ENCODE measurements at places on chromosomes 2 and 18.

- no peak for DNase-seq
Observed at GRCh38 chr2:136214307-136215200, 96.6 kb upstream of the CXCR4 start.

GRCh38 chr2:209526561-209526960 is 102.7 kb downstream of the MAP2 start:
- DNase-seq = no peak

GRCh38 chr2:124975224-124975623 is 950.1 kb downstream of the CNTNAP5 start:
- DNase-seq = no peak

GRCh38 chr2:47867205-47867604 is 39.1 kb downstream of the FBXO11 start:
- peak; percentile 50 for DNase-seq

DNA sequence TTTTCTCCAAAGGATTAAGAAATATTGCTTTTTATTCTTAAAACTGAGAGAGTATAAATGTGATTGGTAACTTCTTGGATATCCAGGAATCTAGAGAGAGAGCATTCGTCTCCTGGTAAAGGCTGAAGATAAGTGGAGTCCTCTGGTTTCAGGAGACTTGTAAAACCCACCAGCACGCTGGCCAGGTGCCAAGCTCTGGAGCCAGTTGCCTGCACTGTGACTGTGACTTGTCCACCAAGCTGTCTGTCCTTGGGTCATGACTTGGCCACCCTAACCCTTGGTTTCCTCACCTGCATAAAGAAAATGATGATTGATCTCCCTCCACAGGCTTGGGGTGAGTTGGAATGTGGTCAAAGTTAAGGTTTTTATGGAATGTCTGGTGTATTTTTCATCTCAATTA is 185.4 kb upstream of the NCKAP5 start:
- no peak for DNase-seq

DNA sequence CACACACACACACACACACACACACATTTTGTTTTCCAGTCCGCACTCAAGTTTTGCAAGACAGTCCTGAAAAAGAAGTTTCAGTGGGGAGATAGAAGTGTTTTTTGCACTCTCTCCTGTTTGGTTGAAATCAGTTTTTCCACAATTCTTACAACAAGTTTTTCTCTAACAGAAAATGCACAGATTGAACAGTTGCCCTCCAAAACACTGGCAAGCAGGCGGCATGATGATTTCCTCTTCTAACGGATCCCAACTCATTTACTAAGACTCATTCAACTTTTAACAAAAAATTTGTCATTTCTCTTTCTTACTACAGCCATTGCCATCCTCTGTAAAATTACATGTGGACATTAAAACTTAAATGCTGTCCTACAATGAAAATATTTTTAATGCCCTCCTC is 117.6 kb upstream of the DTNA start:
- DNase-seq = no peak

GRCh38 chr2:203651621-203652020 is 54.8 kb upstream of the CD28 start:
- DNase-seq = no peak

- DNase-seq = peak; percentile 45
Observed at GRCh38 chr2:187586011-187586641, 31.9 kb upstream of the TFPI start.

- peak; percentile 80 for DNase-seq
Observed at GRCh38 chr18:48997985-48998831, 47.4 kb upstream of the SMAD7 start.

DNA sequence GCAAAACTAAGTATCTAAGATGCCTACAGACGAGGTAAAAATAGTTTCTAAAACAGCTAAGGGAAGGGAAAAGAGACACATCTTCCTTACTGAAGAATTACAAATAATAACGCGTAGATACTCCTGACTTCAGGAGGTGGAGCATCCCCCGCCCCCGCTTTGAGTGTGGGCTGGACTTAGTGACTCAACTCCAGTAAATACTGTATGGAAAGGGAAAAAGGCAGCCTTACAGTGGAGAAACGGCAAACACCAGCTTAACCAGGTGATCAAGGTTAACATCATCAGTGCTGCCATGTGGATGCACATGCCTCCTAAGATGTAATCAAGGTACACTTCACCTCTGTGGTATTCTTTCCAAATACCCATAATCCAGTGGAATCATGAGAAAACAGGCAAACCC is 47.9 kb downstream of the HADHB start:
- no peak for DNase-seq

- DNase-seq = no peak
Observed at GRCh38 chr2:42290005-42290404, 71.0 kb downstream of the COX7A2L start.

- peak; percentile 80 for DNase-seq
Observed at GRCh38 chr2:67997528-67997900, 65.3 kb downstream of the C1D start.

- no peak for DNase-seq
Observed at GRCh38 chr2:33929467-33929866, 330.4 kb upstream of the FAM98A start.

- no peak for DNase-seq
Observed at GRCh38 chr2:64837925-64838641, 151.1 kb upstream of the SLC1A4 start.

- DNase-seq = no peak
Observed at GRCh38 chr2:160940271-160940670, 220.0 kb upstream of the TANK start.

GRCh38 chr2:68475110-68475509 is 7.7 kb downstream of the APLF start:
- no peak for DNase-seq

GRCh38 chr18:79428287-79428686 is 32.6 kb downstream of the NFATC1 start:
- DNase-seq = no peak

GRCh38 chr2:84705858-84706257 is 175.0 kb downstream of the TRABD2A start:
- no peak for DNase-seq

GRCh38 chr2:169673106-169673505 is 21.1 kb downstream of the CFAP210 start:
- no peak for DNase-seq

- DNase-seq = no peak
Observed at GRCh38 chr18:76897257-76897656, 74.9 kb downstream of the ZNF236 start.

DNA sequence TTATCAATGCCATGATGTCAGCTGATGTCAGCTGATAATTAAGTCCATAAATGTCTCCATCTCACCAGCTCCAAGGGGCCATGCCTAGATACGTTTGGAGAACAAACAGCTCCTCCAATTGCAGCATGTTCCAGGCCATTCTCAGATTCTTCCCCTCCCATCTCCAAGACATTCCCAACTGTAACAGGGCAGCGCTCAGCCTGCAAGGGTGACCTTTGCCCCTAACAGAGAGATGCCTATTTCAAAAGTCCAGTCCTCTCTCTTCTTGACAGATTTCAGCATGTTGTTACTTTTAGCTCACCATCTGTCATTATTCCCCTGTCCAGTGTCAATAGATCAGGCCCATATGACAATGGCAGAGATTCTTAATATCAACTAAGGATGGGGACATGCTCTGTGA is 9.9 kb downstream of the PSD4 start:
- DNase-seq = no peak

DNA sequence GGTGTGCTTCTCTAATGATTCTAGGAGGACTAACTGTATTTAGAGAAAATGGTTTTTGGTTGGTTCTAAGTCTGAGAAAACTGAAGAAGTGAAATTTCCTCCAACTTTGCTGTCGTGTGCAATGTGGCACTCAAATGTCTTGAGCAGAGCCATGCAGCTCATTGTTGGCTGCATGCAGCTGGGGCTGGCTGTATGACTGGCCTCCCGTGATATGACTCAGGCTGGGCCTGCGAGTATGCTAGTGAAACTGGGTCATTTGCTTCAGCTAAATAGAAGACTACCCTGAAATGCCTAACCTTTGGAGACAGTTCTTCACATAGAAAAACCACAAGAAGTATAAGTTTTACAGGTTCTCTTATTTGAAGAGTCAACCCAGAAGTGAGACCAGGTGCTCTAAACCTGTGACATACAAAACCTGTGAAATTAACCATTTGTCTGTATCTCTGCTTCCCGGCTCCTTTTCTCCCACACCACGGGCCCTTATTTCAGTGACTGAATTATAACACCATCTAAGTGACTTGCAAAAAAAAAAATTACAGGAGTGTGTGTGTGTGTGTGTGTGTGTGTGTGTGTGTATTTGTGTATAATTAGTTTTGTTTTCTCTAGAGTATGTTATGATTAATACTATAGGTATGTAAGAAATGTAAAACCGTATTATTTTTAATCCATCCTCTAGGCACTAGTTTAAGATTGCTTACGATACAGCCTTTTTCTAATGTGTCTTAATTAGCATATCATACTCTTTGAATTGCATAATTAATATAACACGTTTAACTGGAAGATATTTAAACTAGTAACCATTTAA is 15.9 kb downstream of the POLI start:
- DNase-seq = peak; percentile 28

DNA sequence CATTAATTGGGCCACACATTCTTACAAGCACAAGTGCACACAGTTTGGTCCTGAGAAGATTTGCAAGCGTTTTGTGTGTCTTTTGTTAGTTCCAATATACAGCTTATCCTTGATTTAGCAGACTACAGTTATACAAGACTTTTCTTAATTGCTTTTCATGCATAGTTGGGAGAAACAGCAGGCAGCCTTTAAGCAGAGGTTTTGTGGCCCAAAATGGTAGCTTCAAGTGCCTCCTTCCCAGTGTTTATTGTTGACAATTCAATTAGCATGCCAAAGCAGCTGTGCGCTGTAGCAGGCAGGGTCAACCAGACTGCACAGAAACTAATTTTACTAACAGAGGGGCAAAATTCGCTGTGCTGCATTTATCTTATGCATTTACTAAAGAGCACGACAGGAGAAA is 47.5 kb downstream of the FRZB start:
- no peak for DNase-seq

DNA sequence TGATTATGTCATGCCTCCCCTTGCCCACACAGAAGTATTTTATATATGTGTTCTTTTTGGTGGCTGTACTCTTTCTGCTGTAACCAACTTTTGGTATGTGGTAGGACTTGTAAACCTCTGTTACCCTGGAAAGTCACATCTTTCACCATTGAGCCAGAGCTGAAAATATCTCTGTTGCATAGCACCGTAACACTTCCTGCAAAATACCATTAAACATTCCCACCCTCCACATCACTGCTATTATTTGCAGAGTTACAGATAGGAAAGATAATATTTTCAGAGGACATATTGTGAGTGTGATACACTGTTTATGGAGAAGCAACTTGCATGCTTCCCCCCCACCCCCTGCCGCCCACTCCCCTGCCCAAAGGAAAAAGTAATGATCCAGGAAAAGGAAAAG is 44.8 kb downstream of the CAB39 start:
- no peak for DNase-seq

DNA sequence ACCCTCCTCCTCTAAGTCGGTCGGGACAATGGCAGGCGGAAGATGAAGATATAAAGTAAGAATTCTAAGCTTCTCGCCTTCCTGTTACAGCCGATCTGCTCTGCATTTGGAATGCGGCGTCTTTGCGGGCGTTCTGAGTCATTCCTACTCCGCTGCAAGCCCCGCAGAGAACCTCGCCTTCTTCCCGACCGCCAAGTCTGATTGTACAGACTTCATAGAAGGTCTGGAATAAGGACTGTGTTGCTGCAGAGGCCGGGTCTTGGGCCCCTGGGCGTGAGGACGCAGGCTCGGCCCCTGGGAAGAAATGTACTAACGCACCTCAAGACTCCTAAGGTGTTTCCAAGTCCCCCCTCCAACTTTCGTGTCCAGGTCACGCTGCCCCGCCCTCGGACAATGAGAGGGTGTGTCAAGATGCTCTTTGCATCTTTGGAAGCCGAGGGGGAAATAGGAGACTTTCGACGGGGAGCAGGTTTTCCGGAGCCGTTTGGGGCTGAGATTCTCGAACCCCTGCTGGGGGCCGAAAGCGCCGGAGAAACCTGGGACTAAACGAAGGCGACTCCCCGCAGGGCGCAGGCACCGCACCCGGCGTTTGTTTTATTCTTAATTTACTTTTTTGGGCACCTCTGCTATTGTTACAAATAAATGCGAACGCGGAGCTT is 12.7 kb upstream of the PAX3 start:
- no peak for DNase-seq

GRCh38 chr18:6537475-6537874 is 122.8 kb upstream of the L3MBTL4 start:
- no peak for DNase-seq

- DNase-seq = no peak
Observed at GRCh38 chr2:126385983-126386382, 270.0 kb upstream of the GYPC start.

- DNase-seq = no peak
Observed at GRCh38 chr2:221443645-221444044, 128.5 kb downstream of the EPHA4 start.

GRCh38 chr2:116167107-116167506 is 1647.4 kb upstream of the DDX18 start:
- DNase-seq = no peak

GRCh38 chr2:579961-580360 is 97.2 kb downstream of the TMEM18 start:
- no peak for DNase-seq

- DNase-seq = no peak
Observed at GRCh38 chr2:111978452-111979170, 76.5 kb upstream of the TMEM87B start.

DNA sequence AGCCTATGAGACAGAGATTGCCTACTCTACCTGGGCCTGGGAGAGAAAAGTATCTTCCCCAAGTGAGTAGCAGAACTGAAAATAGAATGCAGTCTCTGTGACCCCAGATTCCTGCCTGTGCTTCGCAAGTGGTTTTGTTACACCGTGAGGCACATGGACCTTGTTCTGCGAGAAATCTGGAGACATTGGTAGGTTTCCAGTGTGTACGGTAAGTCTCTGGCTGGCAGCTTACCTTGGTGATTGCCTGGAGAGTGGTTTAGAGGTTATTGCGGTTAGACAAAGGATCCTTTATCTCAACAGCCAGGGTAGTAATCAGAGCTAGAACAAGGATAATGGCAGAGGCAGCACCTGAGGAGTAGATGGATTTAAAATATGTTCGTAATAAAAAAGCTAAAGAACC is 606.0 kb upstream of the GCFC2 start:
- no peak for DNase-seq

DNA sequence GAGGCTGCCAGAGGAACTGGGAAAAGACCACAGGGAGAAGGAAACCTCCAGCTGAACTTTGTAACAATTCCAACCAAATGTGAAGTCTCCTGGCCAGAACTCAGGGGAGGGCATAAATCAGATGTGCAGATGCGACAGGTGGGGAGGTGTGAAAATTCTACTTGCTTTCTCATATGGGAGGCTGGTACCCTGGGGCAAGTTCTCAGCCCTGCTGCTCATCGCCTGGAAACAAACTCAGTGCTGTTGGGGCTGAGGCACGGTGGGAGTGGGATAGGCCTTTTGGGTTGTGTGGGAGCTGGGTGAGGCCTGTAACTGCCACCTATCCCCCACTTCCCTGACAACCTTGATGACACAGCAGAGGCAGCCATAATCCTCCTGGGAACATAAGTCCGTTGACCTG is 179.6 kb downstream of the ASB1 start:
- no peak for DNase-seq

GRCh38 chr2:146634230-146635097 is 1210.4 kb upstream of the ACVR2A start:
- peak; percentile 86 for DNase-seq

All from HS-5 (cell line).